Subcutaneous adipose tissue (tissue), 4 donors: ENCODE measurements at places on chromosomes 7 and 10. TPM values are rescaled to one million over a fixed set of nuclear protein-coding genes. Genes with fewer than 3 reads are reported as not detected.

The OR13A1 gene
- total RNA-seq = not detected

The TPST1 gene
- 21.4 TPM for total RNA-seq

The FBXL13 gene
- total RNA-seq = not detected

The DEPP1 gene
- total RNA-seq = 375 TPM

The NAPEPLD gene
- total RNA-seq = 6.1 TPM

The CYP2C19 gene
- not detected for total RNA-seq

The PTCD1 gene
- total RNA-seq = 11.9 TPM

The H2BK1 gene
- total RNA-seq = not detected

The XRCC2 gene
- 1.0 TPM for total RNA-seq

The CREB5 gene
- total RNA-seq = 16.3 TPM

The NSUN6 gene
- 7.5 TPM for total RNA-seq

The MNX1 gene
- 0.17 TPM for total RNA-seq

The PLAC9 gene
- 56.3 TPM for total RNA-seq

The DYDC2 gene
- total RNA-seq = not detected

The GSDME gene
- 44.0 TPM for total RNA-seq

The SVIL gene
- 47.4 TPM for total RNA-seq

The MCM10 gene
- 1.0 TPM for total RNA-seq

The DKK1 gene
- 32.0 TPM for total RNA-seq

The TCAF2 gene
- total RNA-seq = 4.0 TPM

The MDH2 gene
- total RNA-seq = 56.8 TPM

The PITX3 gene
- total RNA-seq = not detected

The PHYH gene
- total RNA-seq = 47.4 TPM

The PRSS2 gene
- total RNA-seq = not detected

The GRM3 gene
- not detected for total RNA-seq

The DLX6 gene
- not detected for total RNA-seq

The CREM gene
- 52.4 TPM for total RNA-seq

The GPR146 gene
- 77.7 TPM for total RNA-seq

The PLA2G12B gene
- total RNA-seq = not detected

The TMEM213 gene
- total RNA-seq = not detected

The ACTL6B gene
- total RNA-seq = not detected

The CTAGE6 gene
- not detected for total RNA-seq

The RBP4 gene
- 1,162 TPM for total RNA-seq

The CFAP43 gene
- total RNA-seq = not detected
